ENCODE measurements at places on chromosomes 3 and 15.
A peak's percentile ranks its signal among the peaks of the same experiment; 100 is the strongest.

- no peak for DNase-seq
Measured at GRCh38 chr3:170258105-170258487, 35.9 kb downstream of the PRKCI start.

- DNase-seq, result no peak
Measured at GRCh38 chr3:84304214-84304613, 654.6 kb upstream of the CADM2 start.

GRCh38 chr3:12659316-12660015, 4.5 kb downstream of the RAF1 start:
- DNase-seq, result no peak

DNA sequence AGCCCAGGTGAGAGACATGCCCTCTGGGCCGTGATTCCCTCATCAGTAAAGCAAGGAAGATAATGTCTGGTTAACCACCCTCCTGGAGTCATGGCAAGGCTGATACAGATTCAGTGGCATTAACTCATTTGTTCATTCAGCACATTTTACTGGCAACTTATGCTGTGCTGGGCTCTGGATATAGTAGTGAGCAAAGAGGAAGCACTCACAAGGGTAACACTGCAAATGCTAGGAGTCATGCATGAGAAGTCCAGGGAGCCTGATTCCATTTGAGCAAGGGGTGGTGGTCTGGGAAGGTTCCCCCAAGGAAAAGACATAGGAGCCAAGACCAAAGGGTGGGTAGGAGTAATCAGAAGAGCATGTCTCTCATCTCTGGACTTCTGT, 50.2 kb downstream of the SMAD3 start:
- DNase-seq, result no peak

DNA sequence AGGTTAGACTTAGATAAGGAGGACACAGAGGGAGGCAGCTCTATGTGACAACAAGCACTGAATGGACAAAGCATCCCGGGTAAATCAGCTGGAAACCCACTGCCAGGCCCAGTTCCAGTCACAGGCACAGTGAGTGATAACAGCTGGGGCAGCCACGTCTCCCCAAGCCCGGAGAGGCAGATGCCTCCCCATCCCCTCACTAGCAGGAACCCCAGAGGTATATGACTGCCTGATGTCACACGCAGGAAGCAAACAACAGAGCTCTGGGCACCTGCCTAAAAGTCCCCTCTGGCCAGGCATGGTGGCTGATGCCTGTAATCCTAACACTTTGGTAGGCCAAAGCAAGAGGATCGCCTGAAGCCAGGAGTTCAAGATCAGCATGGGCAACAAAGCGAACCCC, 18.2 kb downstream of the C15orf62 start:
- no peak for DNase-seq

- no peak for DNase-seq
Measured at GRCh38 chr3:195224156-195224979, 46.6 kb downstream of the XXYLT1 start.

GRCh38 chr3:24133942-24134341, 188.9 kb downstream of the NR1D2 start:
- DNase-seq, result no peak

- DNase-seq, result no peak
Measured at GRCh38 chr15:81506071-81506470, 132.1 kb upstream of the TMC3 start.

DNA sequence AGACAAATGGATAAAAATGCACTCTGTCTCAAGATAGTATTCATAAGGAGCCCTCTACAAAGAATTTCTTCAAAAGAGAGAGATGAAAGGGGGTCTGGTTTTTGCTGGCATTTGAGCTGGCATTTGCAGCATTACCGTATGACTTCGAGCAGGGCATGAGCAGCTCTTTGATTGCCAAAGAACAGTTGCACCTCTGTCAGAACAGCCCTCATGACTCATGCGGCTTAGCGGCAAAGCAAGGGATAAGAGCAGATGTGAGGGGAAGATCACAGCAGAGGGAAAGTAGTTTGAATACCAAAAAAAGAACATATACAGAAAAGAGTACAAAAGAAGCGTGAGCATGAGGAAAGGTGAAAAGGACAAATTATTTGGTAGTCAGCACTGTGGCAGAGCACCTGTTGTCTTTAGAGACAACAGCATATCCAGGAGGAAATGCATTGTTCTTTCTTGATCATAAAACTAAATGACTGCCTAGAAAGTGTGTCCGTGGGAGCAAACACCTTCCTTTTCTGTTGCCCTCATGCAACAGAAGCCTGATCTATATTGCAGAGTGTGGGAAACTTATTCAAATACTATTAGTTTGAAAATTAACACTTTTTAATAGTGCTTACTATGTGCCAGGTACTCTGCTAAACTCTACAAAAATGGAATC, 80.5 kb upstream of the SLC24A5 start:
- no peak for DNase-seq

DNA sequence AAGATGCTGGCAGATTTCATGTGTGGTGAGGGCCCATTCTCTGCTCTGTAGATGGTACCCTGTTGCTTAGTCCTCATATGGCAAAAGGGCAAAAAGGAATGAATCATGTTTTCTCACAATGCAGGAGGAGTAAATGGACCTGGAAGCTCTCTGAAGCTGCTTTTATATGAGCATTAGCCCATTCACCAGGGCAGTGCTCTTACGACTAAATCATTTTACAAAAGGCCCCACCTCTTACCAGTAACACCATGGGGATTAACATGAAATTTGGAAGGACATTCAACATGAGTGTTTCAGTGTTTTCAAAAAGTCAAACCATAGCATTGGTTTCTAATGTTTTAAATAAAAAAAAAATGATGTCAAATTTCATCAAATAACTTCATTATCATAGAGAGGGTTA, 495.7 kb upstream of the CBLB start:
- no peak for DNase-seq

GRCh38 chr15:66186049-66186825, 67.3 kb downstream of the MEGF11 start:
- DNase-seq, result no peak

GRCh38 chr15:57460208-57460816, 84.0 kb downstream of the CGNL1 start:
- no peak for DNase-seq

GRCh38 chr3:183244219-183244618, 8.8 kb upstream of the B3GNT5 start:
- DNase-seq, result no peak

DNA sequence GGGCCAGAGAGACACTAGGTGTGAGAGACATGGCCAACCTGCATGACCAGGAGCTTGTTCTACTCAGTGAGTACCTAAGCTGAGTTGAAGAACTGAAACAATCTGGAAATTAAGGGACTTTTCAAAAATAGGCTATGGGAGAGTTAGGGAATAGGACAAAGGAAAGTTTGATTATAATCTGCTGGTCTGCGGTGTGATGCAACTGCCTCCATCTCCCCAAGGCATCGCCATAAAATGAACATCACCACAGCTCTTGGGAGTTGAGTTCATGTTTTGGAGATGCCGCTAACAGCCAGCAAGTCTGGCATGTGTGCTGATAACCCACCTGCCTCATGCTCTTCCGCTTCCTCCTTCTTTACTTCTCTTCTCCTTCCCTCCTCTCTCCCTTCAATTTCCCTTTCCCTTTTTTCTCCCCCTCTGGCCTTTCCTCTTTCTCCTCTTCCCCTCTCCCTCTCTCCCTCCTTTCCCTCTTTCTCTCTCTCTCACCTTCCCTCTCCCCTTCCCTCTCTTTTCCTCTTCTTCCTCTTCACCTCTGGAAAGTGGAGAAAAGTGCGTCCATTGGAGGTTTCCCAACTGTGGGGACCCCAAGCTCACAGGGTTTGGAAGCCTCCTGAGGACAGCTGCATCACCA, 39.1 kb upstream of the GLCE start:
- DNase-seq, result no peak

GRCh38 chr3:137988982-137989381, 21.0 kb upstream of the CLDN18 start:
- no peak for DNase-seq

DNA sequence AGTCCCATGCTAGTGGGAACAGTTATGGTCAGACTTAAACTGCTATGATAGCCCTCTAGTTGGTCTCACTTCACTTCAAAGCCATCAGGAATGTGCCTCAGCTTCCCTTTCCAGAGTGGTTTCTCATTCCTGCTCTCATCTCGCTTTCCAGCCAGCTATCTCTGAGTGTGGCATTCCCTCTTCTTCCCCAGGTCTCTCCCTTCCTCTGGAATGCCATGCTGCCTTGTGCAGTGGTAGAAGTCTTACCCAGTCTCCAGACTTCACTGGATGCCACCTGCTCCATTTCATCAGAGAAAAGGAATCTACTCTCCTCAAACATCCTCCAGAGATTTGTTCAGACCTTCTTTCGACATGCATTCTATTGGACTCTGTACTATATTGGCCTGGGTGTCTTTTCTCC, 83.0 kb downstream of the AGBL1 start:
- DNase-seq, result no peak

- DNase-seq, result no peak
Measured at GRCh38 chr3:126718561-126719445, 14.8 kb downstream of the CHCHD6 start.

DNA sequence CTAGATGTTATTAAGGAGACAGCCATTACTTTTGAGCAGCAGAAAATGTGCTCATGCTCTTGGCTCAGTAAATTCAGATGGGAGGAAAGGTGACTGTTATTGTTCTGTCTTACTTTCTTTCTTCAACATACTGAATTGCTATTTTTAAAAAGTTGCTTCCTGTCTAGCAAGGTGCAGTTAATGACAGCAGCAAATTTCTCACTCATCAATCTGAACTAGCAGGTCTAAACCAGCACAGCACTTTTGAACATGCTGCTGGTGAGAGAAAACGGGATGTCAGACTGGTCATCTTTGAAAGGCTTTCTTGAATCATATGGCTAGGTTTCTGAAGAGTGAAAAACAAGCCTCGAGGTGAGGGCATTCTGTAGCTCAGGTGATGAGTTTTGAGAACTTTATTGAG, 384.7 kb downstream of the MFSD1 start:
- no peak for DNase-seq

- no peak for DNase-seq
Measured at GRCh38 chr15:63880744-63881143, 47.0 kb upstream of the HERC1 start.

DNA sequence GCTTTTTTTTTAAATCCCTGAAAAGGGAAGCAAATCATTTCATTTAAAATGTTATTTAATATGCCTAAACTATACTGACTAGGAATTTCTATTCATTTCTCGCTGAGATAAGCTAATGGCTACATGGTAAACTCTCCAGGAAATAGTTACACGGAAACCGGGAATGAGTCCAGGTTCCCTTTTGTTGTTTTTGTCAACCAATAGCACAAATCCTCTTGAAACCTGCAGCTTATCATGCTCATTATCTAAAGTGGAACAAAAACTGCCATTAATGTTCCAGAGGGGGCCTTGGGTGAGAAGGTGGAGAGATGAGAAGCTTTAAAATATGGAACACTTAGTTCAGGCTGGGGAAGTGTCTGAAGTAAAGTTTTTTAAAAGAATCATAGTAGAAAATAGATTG, 113.5 kb upstream of the ALCAM start:
- DNase-seq, result no peak

GRCh38 chr15:51094606-51095569, at the start of gene TNFAIP8L3:
TNFAIP8L3 (minus strand) TSS chr15:51094906; CDS start chr15:51094595, 311 bp downstream.
- peak; percentile 32 for DNase-seq

GRCh38 chr15:67005294-67005996, 60.0 kb upstream of the SMAD3 start:
- no peak for DNase-seq

DNA sequence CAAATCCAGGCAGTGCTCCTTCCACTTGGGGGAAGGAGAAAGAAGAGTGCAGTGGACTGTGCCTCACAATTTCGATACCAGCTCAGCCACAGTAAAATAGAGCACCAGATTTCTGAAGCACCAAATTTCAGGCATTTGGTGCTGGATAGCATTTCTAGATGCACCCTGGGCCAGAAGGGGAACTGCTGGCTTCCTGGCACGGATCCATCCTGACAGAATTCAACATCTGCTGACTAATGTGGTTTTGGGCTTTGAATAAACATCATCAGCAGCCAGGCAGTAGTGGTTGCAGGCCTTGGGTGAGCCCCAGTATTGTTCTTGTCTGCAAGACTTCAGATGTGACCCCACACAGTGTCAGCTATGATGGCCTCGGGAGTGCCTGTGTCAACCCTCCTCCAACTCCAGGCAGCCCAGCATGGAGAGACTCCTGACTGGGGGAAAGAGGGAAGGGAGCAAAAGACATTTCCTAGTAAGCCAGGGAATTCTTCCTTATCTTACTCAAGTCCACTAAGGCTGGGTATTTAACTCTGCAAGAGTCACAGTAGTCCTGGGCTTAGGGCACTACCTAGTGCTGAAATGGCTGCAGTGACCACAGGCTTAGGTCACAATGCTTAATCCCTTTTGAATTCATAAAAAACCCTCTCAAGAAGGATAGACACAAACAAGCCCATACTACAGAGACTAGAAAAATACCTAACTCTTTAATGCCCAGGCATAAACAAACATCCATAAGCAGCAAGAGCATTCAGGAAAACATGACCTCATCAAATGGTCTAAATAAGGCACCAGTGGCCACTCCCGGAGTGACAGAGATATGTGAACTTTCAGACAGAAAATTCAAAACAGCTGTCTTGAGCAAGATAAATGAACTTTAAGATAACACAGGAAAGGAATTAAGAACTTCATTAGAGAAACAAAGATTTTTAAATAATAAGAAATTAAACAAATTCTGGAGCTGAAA, 74.7 kb downstream of the SPATA16 start:
- no peak for DNase-seq

DNA sequence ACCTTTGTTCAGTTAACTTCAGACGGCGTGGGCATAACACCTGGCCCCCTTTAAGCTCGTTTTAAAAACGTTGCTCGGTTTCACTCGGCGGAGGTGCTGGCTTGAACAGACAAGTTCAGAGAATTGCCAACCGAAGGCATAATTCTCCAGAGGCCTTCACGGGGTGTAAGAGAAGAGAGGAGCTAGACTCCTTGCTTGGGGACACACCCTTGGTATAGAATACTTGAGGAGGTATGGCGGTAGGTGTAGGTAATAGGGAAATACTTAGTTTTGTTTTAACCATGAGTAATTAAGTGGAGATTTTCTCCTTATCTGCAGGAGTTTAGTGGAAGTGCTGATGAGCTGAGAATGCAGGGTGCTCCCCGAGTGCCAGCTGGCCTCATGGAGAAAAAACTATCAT, 921 bp downstream of the FBXL2 start:
- peak; percentile 21 for DNase-seq

DNA sequence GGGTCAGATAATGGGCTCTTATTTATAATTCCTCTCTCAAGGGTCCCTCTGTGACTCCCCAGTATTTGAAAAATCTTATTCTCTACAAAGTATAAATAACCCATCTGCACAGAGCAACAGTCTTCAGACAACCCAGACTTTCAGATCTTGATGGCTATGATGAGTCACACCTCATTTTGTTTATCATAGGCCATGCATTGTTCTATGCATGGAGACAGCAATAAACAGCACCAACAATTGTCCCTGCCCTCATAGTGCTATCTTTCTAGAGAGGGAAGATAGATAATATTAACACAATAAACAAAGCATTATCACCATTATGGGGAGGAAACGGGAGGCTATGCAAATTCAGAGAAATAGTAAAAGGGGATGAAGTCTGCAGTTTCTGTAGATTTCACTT, 13.4 kb downstream of the FHIT start:
- DNase-seq, result no peak

Data from LoVo (cell line).